ENCODE measurements at places on chromosomes 6 and 20.

DNA sequence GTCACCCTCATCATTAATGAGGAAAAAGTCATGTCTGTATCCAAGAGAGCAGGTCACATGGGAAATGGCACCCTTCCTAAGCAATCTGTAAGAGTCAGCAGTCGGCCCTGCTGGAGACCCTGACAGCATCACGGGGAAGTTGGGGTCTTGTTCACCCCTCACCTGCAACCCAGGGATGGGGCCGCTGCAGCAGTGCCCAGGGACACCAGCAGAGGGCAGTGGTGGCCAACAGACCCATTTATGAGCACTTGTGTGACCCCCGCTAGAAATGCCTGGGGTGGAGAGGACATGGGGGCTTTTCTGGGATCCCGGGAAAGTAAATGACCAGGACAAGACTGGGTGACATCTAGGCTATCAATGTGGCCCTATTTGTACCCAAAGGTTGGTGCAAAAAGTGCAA is 35.9 kb downstream of the ANKRD60 start:
- no peak for DNase-seq

DNA sequence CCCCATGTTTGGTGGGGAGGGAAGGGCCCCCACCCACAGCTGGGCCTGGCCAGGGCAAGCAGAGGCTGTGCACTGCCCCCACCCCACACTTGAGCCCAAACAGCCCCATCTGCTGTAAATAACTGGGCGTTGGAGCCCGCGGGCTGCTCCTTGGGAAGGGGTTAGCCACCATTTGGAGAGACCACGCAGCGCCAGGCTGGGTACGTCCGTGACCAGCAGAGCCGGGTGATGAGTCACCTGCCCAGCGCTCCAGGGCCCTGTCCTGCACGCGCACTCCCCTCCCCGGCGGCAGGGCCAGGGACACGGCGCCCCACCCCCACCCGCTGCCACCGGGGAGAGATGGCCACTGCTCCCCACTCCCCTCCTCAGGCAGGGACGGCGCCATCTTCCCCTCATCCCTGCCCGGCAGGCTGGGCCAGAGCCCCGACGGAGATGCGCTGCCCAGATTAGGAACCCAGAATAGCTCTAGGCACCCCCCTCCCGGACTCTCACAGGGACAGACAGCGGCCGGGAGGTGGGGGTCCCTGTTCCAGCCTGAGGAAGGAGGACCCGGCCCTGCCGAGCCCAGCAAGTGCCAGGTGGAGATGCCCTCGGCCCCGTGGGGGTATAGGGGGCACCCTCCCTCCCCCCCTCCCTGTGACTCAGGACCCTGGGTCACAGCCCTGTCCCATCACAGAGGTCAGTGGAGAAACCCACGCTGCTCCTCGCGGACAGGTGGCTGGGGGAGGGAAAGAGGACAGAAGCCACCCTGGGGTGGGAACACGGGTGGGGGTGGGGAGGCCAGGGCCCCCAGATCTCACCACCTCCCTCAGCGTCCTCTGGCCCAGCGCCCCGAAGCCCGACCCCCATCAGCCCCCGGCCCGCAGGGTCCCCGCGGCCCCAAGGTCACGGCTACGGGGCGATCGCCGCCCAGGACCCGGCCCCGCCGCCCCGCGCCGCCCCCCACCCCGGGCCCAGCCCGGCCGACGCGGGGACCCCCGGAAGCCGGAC is 642 bp downstream of the EEF1A2 start:
- no peak for DNase-seq

- no peak for DNase-seq
These were observed 34.2 kb downstream of the JARID2 start for GRCh38 chr6:15280028-15280427.

DNA sequence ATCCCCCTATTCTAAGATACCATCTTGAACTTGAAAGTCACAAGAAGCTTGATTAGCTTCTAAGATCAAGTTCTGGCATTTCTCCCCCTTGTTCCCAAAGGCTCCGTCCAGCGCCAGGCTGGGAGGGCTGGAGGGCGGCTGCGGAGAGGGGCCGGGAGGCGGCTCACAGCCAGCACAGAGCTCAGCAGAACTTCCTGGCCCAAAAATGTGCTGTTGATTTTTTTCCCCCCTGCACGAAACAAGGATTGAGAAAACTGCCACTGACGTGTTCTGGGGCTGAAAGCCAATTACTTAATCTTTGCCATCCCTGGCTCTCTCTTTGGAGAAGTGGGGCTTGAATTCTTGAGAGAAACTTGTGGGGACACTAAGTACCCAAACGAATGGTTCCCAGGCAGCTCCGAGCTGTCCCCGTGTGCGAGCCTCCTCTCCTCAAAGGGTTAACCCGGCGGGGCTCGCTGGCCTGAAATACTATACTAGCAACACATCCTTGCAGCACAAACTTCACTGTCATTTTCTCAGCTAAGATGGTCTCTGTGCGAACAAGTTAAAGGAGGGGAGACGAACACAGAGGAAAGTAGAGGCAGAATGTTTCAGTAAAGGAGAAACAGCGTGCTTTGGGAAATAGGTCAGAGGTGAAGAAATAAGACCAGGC is 452 bp downstream of the TRAF3IP2 start:
- peak; percentile 68 for DNase-seq

DNA sequence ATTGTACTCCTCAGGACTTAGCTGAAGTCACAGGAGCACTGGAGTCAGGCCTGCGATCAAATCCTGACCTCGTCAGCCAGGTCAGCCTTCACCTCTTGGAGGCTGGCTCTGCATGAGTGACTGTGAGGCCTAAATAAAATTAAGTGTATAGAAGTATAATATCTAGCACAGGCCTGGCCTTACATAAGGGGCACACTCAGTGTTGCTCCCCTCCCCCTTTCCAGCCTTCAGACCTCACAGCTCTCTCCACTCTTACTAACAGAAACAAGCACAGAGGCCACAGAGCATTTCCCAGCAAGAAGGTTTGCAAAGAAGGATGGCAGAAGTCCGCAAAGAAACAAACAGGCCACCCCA is 84.8 kb downstream of the TRERF1 start:
- no peak for DNase-seq

GRCh38 chr6:90284236-90285041 is 12.2 kb downstream of the BACH2 start:
- DNase-seq: peak; percentile 35
